ENCODE measurements at places on chromosomes 4 and X. TPM values are rescaled to one million over a fixed set of nuclear protein-coding genes. Genes with fewer than 3 reads are reported as not detected.

GRCh38 chr4:159038536-159038935 lies 64.3 kb upstream of the RAPGEF2 start:
- no peak for DNase-seq

DNA sequence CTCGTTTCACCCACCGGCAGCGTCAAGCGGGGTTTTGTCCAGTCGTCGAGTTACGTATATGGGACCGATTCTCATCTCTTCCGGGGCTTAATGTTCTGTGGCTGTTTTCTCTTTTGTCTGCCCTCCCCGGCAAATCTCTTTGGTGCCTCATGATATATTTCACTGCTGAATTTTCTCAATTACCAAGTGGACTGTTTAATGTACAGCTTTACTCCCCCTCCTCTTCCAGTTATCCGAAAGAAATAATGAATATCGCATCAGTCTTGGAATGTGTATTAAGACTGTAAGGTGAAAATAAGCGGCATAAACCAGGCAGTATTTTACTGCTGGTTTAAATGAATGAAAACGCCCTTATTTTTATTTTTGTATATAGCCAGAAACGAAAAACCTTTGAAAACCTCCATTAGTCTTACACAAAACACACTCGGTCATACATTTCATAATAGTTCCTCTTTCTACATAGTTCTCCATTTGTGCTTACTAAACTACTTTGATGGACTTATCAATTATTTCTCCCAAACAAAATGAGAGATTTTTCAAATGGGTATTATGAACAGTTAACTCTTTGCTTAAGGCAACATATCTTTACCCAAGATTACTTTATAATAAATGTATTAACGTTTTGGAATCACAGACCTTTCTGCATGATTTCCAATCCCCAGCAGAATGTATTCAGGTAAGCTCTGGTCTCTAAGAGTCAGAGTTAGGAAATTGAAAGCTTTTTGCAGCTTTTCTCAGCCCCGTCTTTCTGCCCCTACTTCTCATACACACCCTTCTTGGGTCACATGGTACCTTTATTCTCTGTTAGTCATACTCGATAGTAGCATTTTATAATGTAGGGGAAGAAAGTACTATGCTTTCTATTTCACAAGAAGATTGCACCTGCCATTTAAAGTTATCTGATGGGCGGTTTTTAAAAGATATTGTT lies 979 bp downstream of the RP2 start:
- no peak for DNase-seq

- no peak for DNase-seq
These were observed 91.7 kb downstream of the BLTP1 start for GRCh38 chr4:122243785-122244184.

DNA sequence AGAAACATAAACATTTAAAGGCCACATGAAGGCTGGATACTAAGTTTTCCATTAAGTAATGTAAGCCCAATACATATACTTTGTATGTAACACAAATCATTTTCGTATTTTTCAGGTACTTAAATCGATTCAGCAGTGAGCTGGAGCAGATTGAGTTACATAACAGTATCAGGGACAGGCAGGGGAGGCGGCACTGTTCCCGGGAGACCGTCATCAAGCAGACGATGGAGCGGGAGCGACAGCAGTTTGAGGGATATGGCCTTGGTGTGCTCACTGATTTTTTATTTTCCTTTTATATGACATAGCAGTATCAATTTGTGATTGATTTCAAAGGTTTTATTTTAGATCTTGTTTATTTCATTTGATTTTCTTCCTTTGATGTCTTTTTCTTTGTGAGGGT lies 20.7 kb downstream of the TMA16 start:
- DNase-seq, result no peak

Gene UCP1
- not detected for total RNA-seq

DNA sequence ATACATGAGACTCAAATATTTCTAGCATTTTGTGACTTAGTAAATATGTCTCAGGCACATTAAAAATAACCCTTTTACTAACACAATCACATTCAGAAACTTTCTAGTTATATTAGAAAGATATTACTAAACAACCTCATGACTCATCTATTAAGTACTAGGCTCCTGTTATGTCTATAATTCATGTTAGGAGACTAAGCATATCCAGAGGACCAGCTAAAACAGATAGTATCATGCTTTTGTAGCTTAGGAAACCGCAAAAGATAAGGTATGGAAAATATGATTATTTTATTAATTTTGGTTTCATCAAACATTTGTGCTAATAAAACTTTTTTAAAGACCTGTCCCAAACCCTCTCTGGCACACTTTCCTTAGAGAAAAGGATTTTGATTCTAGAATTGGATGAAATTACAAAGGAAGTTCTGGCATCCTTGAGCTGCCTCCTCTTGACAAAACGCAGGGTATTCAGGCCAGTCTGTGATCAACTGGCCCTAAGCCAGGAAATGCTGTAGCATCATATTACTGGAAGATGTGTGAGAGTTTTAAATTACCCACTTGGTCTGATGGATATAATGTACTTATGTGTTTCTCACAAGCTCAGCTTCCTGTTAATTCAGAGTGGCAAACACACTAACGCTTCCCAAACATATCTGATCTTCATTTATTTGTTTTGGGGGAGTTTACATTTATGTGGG lies 60.4 kb downstream of the NRK start:
- no peak for DNase-seq

Gene DUSP9
- total RNA-seq, result 0.09 TPM

- DNase-seq, result no peak
These were observed 139.9 kb downstream of the TRIML1 start for GRCh38 chr4:188279184-188279583.

Gene CLCN4
- total RNA-seq, result 0.20 TPM

All from CD8-positive, alpha-beta memory T cell (primary cell).